ENCODE measurements at places on chromosomes 7 and 10. TPM values are rescaled to one million over a fixed set of nuclear protein-coding genes. Genes with fewer than 3 reads are reported as not detected.

DNA sequence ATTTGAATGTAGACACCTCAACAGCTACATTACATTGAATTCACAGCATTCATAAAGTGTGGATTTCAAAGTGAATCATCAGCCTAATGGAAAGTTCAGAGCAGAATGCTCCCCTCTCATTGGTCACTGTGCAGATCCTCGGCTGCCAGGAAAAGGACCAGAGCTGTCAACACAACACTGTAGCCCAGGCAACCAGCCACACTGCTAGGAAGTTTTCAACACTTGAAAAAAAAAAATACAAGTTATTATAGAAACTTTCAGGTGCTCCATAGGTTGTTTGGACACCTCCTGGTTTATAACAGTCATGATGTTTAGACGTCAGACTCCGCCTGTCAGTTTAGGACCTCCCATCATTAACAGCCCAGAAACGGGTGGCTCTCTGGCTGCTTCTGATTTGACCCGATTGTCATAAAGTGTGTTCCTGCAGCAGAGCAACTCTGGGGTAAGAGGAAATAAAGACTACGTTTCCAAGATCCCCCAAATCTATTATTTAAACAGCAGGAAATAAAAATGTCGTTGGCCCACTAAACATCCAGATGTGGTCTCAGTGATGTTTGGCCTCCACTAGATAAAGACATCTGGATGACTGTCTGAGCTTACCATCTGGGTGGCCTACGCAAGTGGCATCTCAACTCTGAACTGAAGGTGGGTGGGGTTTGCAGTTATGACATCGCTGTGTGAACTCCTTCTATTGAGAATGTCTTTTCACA, 117.4 kb downstream of the CABCOCO1 start:
- no peak for DNase-seq

GRCh38 chr10:103512166-103512565, 18.7 kb downstream of the NEURL1 start:
- no peak for DNase-seq

DNA sequence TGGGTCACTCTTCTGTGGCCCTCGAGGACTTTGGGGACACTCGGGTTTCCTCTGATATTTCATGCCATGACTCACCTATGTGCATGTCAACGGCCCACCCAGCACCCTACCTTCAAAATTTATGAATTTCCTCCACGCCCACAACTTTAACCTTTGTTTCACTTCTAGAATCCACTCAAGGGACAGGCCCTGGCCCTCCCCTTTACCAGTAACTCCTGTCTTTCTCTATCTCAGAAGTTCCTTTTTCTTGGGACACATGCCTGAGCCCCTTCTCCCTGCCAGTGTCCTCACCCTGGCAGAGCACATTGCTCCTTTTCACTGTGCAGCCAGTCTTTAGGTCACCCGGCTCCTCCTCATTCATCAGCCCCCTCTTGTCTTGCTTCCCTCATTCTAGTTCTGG, 282.5 kb upstream of the KLF6 start:
- no peak for DNase-seq

DNA sequence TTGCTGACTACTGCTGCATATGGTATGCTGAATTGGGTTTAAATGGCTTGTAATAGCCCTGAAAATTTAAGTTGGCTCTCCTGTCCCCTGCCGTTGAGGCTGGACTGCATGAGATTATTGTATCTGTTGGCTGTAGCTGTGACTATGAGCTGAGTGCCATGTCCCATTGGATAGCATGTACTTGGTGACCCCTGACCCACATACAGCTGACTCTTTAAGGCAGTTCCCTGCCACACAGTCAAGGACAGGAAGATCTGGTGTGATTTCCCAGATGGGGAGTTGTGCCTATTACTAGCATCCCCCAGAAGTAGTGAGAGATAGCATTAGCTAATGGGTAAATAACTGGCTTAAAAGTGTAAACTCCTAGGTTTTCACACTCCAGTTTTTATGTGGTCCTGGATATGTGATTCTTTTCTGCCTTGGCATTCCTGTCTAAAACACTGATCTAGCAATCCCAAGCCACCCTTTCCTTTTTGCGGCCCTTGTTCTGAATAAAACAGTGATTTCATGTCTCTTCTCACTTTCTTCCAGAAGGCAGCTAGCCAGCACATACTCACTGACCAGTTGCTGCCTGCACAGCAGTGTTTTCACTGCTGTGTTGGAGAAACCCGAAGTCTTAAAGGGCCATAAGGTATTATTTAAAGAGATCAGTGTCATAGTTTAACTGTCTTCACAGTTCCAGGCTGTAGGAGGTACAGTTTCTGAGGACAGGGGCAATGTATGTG, 35.9 kb downstream of the LRRC4 start:
- no peak for DNase-seq

TLL2 gene
- 3.8 TPM for total RNA-seq

Data from cardiac septum (tissue), 1 donor.